ENCODE measurements at places on chromosomes 11 and 22. TPM values are rescaled to one million over a fixed set of nuclear protein-coding genes. Genes with fewer than 3 reads are reported as not detected.

Gene CRYBB3
- total RNA-seq: 0.32 TPM

- DNase-seq: no peak
Observed at GRCh38 chr22:41397143-41397811, 15.5 kb downstream of the TEF start.

Gene TMEM151A
- 0.76 TPM for total RNA-seq

DNA sequence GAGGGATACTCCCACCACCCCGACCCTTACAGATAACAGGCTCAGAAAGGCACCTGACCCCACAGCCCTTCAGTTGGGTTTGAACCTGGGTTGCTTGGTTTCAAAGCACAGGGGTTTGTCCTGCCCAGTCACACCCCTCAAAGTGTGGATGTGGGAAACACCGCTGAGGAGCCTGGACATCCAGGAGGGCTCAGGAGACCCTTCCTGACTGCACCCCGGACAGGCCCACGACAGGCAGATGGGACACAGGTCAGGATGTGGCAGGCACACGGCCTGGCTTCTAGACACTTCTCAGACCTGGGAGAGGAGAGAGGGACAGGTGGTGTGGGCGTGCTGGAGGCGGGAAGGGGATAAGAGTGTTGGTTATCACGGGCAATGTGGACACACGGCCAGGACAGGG is 932.3 kb downstream of the BRD1 start:
- DNase-seq: no peak

GRCh38 chr22:19880786-19881569 is 26.3 kb upstream of the GNB1L start:
- DNase-seq: no peak

GRCh38 chr11:134443246-134443645 is 31.2 kb upstream of the B3GAT1 start:
- no peak for DNase-seq

- DNase-seq: no peak
Observed at GRCh38 chr11:72770799-72771198, 18.6 kb upstream of the ARAP1 start.

Gene CXCR5
- total RNA-seq: 0.20 TPM

DNA sequence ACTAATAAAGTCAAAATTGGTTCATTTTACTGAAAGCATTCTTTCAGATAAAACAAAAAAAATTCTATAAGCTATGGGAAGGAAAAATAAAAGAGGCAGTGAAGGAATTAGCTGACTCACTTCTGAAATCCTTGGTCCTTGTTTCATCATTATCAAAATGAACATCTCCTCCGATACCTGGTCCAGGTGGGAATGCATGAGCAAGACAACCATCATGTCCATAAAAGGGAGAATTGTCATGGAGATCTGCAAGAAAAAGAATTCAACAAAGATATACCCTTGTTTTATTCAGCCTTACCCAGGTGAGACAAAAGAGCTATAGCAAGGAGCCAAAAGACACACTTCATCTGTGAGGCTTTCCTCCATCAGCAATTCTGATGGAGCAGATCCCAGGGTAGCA is 27.2 kb downstream of the MMP10 start:
- DNase-seq: no peak

GRCh38 chr11:130269326-130269943 is 45.3 kb downstream of the ZBTB44 start:
- DNase-seq: no peak

DNA sequence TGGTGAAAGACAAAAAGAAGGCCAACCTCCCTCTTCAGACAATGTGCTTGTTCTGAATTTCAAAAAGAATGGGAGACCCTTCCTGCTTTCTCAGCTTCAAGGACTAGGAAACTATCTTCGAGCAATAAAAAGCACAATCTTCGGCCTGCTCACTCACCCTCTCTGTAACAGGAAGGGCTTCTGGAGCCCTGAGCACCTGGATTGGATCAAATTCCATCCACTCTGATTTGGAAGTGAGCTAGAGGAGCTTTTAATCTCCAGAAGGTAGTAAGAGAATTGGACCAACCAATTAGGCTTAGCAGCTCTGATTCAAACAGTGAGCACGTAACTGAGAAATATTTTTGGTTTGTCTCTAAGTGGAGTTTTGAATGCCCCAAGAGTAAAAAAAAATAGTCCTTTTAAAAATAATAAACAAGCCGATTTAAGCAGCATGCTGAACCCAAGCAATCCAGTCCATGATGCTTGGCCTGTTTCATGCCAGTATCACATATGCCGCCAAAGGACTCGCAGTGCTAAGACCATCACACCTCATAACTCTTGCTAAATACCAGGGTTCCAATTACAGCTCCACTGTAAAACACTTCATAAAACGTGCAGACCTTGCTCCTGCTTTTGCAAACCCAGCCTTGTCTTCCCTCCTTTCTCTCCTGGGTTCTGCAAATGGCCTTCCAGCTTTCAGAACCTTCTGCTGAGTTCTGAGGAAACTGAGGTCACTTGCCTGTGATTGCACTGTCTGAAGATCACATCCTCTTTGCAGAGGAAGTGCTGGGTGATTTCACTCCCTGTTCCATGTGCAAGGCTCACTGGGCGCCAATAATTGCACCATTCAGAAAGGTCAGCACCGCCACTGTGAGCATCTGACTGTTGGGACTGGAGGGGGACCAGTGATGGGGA is 74.4 kb downstream of the SLC1A2 start:
- DNase-seq: no peak

GRCh38 chr22:39472570-39473556 is 16.1 kb downstream of the MGAT3 start:
- DNase-seq: peak; percentile 43

DNA sequence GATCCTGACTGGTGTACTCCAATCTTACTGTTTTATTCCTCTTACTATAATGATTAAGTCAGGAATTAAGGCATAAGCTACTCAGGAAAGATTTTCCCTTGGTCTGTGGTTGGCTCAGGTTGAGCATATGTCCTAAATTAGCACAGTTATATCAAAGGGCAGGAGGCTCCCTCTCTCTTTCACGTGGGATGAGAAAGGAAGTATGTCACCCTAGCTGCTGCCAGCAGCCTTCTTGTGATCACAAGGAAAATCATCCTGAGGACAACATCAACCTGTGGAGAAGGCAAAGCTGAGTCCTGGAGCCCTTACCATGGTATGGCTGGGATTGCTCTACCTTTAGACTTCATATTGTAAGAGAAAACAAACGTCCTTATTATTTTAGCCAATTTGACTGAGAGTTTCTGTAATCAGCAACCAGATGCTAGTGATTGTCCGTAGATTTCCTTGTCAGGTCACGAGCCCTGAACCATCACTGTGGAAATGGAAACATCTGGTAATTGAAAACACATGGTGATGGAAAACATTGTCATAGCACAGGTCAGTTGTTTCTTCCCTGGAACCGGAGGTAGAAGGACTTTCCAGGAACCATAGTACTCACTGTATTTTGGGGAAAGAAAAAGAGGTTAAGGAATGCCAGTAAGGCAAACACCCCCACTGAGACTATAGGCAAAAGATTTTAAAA is 40.6 kb upstream of the DEUP1 start:
- no peak for DNase-seq

Gene RBM14
- 35.5 TPM for total RNA-seq

Gene MS4A2
- total RNA-seq: 0.81 TPM

DNA sequence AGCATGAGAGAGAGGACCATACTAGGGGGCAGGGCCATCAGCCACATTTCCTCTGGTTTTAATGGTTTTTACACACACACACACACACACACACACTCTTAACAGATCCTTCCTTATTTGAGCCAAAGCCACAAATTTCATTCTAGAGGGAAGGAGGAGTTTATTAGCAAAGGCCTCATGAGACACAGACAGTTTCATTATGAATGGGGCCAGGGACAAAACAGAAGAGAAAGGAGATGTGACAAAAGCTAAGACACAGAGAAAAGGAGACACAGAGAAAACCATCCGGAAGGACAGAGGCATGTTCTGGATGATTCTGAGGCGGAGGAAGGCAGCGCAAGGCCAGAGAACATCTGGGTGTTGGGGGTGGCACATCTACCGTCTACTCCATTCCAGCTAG is 32.2 kb upstream of the ARFGAP3 start:
- no peak for DNase-seq

DNA sequence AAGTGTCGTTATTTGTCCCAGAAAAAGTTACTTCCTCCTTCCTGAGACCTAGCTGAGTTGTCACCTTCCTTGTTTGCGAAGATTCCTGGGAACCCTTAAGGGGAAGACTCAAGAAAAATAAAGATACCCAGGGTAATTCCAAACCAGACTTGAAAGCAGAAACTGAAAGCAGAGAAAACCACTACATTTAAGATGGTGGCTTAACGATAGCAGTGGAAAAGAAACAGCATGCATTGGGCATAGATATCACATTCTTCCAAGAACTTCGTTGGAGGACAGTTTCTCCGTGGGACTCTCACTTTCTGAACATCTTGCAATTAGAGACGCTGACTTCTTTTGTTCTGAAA is 89.1 kb downstream of the FAM76B start:
- no peak for DNase-seq

- no peak for DNase-seq
Observed at GRCh38 chr11:118768690-118769089, 22.3 kb downstream of the DDX6 start.

Gene CEP126
- 0.47 TPM for total RNA-seq

DNA sequence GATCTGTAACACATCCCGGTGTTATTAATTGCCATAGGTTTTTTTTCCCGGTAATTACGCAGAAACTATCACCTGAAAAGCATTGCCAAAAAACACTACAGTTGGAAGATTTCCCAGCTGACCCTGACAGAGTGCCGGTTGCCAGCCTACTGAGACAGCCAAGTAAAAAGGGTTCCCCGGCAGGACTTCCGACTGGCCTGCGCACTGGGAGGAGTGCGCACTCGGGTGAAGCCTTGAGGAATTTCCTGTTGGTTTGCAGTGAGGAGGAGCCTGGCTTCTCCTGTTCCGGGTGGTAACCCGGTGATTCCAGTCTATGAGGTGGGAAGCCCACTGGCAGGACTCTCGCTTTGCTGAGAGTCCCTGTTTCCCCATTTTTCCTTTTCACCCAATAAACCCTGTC is 52.1 kb downstream of the CNTF start:
- peak; percentile 70 for DNase-seq

Gene CLCF1
- 1.7 TPM for total RNA-seq

Gene APOBEC3C
- total RNA-seq: 12.0 TPM

- DNase-seq: no peak
Observed at GRCh38 chr11:7974668-7975067, 9.4 kb upstream of the NLRP10 start.

DNA sequence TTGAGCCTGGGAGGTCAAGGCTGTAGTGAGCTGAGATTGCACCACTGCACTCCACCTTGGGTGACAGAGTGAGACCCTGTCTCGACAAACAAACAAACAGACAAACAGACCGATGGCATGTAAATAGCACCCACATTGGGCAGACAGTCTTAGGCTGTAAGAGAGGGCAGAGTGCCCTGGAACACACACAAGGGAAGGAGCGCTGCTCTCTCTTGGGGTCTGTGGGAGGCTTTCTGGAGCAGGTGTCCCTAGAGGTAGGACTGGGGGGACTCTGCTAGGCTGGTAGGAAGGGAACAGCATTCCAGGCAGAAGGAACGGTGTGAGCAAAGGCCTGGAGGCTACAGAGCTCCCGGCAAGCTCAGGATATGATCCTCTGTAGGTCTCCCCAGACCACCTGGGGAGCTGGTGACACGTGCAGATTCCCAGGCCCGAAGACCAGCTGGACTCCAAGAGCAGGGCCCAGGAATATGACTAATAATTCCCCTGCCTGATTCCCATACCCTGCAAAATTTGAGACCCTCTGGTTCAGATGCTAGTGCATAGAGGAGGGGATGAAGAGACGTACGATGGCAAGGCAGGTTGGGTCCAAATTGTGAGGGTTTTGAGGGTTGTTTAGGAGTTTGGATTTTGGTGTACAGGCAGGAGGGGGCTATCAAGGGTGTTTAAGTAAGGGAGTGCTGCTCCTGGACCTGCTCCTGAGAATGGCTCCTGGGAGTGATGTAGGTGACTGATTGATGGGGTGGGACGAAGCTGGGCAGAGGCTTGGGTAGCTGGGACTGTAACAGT is 11.6 kb downstream of the SMIM38 start:
- DNase-seq: no peak

Gene PPP2R1B
- total RNA-seq: 31.1 TPM

Gene FBLN1
- 22.4 TPM for total RNA-seq

DNA sequence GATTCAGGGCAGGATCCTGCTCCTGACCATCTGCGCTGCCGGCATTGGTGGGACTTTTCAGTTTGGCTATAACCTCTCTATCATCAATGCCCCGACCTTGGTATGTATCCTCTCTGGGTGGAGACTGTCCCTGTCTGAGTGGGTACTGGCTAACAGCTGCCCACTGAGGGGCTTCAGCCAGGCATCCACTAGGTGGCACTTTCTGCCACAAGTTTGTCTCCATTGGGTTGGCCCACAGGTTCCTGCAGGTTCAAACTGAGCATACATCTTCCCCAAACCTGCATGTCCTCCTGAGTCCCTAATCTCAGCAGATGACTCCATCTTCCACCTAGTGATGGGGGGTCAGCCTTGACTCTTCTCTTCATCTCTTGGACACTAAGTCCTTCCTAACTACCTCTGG is 4.4 kb downstream of the SLC2A11 start:
- no peak for DNase-seq

GRCh38 chr11:65557280-65558001 is 718 bp downstream of the LTBP3 start:
- no peak for DNase-seq

- DNase-seq: no peak
Observed at GRCh38 chr11:121198491-121198890, 94.1 kb upstream of the SC5D start.

- no peak for DNase-seq
Observed at GRCh38 chr11:117668321-117668751, 128.7 kb downstream of the DSCAML1 start.

Gene VPS51
- 114 TPM for total RNA-seq

Gene MMP12
- total RNA-seq: not detected

GRCh38 chr11:15769203-15769602 is 587.1 kb downstream of the SOX6 start:
- DNase-seq: peak; percentile 55

Gene RAPSN
- total RNA-seq: 0.40 TPM

- DNase-seq: no peak
Observed at GRCh38 chr11:118896921-118897591, 13.4 kb downstream of the CXCR5 start.

All from pancreas (tissue), 10 donors.